ENCODE measurements at places on chromosomes 7 and 10. TPM values are rescaled to one million over a fixed set of nuclear protein-coding genes. Genes with fewer than 3 reads are reported as not detected.

DNA sequence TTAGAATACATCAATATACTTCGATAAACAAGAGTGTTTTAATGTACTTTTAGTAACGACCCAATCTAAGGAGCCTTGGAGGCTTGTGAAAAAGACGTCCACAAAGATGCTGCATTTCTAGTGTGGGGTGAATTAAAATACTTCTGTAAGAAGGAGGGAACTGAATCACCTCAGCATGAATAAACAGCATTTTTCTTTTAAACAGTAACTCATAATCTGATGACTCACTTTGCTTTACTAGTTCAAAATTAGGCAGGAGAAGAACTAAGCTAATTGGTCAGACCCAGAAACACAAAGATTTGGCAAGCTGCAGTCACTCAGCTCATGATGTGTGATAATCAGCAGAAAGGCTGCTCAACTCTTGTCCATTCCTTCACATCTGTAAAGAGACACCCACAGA, 24.2 kb downstream of the NCOA4 start:
- peak; percentile 64 for DNase-seq

DNA sequence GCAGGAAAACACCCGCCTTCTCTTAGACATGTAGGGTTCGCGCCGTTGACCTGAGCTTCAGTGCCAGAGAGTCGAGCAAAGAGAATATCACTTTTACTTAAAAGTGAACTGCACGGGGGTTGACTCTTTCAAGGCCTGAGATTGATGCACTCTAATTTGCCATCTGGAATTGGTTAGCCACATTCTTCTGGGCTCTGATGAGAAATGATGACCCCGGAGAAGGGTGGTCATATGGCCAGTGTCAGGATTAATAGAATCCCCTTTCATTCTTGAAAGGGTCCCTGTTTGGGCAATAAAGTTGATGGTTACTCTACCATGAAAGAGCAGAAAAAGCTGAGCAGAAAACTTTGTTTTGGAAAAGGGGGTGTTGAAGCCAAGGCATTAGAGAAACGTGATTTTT, 31.2 kb downstream of the GRK5 start:
- peak; percentile 41 for DNase-seq

The SPDYE8 gene
- total RNA-seq: not detected

GRCh38 chr10:63899673-63900300, 378.6 kb downstream of the REEP3 start:
- no peak for DNase-seq

GRCh38 chr7:2126621-2127020, 106.1 kb downstream of the MAD1L1 start:
- DNase-seq: no peak

The KCP gene
- total RNA-seq: 1.6 TPM

The GARIN1A gene
- 1.2 TPM for total RNA-seq

GRCh38 chr7:88312061-88312663, 5.5 kb upstream of the STEAP4 start:
- DNase-seq: peak; percentile 63

Measured in fibroblast of the aortic adventitia (primary cell).